ENCODE measurements at places on chromosomes 7 and 10.

- no peak for DNase-seq
Observed at GRCh38 chr7:1560620-1561031, 4.6 kb upstream of the TMEM184A start.

GRCh38 chr10:60828489-60828852 lies 50.2 kb downstream of the CDK1 start:
- no peak for DNase-seq

DNA sequence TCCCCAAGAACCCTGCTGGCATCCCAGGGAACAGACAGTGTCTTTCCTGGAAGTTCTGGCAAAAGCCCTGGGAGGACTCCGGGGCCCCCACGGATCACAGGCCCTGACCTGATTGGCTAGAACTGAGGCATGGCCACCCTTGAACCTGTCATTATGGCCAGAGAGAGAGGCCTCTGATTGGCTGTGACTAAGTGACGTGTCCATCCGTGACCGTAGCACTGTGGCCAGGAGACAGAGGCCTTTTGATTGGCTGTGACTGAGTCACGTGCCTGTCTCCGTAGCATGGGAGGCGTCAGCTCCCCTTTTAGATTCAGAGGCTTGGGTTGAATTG lies 163.8 kb downstream of the RGS10 start:
- DNase-seq, result no peak

- no peak for DNase-seq
Observed at GRCh38 chr7:66668677-66669076, 40.0 kb downstream of the KCTD7 start.

- DNase-seq, result no peak
Observed at GRCh38 chr7:142857625-142858024, 2.7 kb downstream of the EPHB6 start.
